ENCODE measurements at places on chromosomes 12 and 14.

DNA sequence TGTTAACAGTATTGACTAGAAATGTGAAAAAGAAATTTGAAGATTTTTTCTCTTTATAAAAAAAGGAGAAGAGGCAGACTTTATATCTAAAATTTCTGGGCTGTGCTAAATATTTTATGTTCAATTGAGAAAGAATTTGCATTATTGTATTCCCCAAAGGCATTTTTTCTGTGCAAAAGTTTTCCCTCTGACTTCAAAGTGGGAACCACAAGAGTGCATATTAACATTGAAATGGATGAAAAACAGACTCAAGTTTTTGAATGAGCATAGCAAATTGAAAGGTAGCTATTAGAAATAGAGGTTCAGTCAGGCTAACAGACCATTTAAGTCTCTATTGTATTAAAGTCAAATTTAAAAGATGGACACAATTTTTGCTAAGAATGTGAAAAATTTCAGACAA, 95.2 kb downstream of the RASSF9 start:
- DNase-seq = no peak

DNA sequence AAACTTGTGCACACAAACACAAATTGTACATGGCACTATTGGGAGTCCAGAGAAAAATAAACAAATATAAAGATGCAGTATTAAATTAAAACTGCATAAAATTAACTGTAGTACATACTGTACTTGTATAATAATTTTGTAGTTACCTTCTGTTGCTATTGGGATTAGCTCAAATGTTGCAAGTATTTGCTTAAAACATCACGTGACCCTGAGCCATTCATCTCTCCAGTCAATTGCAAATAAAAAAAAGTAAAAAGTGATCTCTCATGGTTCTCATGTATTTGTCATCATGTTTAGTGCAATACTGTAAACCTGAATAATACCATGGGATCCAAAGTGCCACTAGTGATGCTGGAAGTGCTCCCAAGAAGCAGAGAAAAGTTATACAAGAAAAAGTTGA, 88.1 kb upstream of the NAV3 start:
- DNase-seq = no peak

GRCh38 chr14:31994391-31995033, 82.6 kb upstream of the ARHGAP5 start:
- no peak for DNase-seq

- DNase-seq = no peak
Observed at GRCh38 chr12:597926-598568, 65.2 kb downstream of the NINJ2 start.

DNA sequence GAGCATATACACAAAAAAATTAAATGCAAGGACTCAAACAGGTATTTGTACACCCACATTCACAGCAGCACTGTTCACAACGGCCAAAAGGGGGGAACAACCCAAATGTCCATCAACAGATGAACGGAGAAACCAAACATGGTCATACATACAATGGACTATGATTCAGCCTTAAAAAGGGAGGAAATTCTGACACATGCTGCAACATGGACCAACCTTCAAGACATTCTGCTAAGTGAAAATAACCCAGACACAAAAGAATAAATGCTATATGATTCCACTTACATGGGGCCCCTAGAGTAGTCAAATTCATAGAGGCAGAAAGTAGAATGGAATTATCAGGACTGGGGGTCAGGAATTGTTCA, 29.5 kb downstream of the ACTN1 start:
- DNase-seq = no peak

DNA sequence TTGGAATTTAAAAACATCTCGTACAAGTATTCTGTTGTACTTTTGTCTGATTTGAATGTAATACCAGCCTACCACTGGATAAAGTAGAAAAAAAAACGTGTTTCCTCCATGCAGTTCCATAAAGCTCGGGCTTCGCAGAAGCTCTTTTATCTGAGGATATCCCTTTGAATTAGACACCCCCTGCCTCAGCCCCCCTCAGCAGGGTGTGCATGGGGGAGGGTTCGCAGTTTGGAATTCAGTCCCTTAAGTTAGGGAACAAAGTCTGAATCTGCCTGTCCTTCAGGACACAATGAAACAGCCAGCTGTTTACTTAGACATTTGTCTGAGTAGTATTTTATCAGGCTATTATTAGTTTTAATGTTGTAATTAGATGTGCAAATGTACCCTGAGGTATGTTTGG, 234.0 kb upstream of the CAND1 start:
- DNase-seq = no peak

GRCh38 chr14:95679998-95680735, 6.1 kb upstream of the TCL1B start:
- no peak for DNase-seq

GRCh38 chr12:65596514-65597091, 227.7 kb upstream of the HMGA2 start:
- no peak for DNase-seq

DNA sequence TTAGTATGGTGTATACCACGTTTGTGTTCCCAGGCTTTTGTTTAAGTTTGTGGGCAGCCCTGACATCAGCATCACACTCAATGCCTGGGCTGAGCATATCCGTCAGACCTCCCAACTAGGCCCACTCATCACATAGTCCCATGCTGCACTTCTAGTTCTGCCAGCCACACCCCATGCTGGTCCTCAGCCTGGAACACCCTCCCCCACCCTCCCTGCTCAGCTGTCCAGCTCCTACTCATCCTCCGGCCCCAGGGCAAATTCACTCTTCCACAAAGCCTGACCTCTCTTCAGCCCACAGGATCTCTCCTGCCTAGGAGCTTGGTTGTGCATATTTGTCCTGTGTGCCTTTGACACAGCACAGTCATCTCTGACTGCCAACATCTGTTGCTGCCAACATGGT, 3.9 kb upstream of the ENDOU start:
- no peak for DNase-seq

DNA sequence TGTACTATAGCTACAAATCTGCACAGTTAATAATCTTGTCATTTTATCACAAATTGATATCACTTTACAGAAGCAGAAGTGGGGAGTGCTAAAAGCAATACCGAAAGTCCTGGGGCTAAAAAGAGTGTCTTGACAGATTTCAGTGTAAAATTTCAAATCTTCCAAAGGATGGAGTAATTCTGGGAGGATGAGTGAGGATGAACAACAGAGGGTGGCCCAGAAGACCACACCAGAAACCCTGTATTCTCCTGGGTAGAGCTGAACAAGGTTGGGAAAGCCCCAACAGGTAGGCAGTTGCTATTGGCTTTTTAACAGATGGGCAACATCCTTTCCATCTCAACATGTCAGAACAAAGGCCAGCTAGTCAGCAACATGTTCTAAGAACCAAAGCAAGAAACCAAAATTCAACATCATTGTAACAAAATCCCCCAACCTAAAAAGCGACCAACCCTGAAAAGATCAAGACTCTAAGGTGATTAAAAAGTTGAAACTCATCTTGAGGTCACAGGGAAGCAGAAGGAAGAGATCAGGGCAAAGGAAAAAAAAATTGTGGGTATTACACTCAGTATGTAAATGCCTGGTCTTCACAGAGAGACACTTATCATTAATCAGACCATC, 38.8 kb downstream of the CBX5 start:
- DNase-seq = peak; percentile 35

DNA sequence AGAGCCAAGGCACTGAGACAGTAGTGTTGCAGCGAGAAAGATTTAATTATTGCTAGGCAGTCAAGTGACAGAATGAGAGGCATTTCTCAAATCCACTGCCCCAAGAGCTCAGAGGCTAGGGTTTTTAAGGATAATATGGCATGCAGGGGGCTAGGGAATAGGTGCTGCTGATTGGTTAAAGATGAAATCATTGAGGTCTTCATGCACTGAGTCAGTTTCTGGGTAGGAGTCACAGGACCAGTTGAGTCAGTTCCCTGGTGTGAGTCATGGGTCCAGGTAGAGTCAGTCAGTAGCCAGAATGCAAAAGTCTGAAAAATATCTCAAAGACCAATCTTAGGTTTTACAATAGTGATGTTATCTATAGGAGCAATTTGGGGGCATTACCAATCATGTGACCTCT, 323.8 kb downstream of the RGS6 start:
- no peak for DNase-seq

GRCh38 chr12:102759466-102759865, 157.6 kb downstream of the PAH start:
- DNase-seq = no peak

DNA sequence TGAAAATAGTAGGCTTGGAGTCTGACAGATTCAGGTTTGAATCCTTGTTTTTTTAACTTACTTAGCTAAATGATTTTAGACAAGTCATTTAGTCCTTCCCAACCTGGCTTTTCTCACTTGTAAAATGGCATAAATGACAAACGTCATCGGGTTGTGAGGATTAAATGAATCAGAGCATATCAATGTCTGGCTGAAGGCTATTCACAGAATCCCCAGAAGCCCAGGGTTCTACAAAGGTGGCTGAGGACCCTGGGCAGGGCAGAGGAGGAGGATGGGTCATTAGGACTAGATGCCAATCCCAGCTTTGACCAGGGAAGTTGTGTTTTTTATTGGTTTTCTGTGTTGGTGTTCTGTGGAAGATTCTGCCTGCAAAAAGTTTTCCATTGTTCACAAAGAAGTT, 7.6 kb upstream of the PTPRB start:
- no peak for DNase-seq

GRCh38 chr14:95407354-95407753, 87.6 kb upstream of the CLMN start:
- DNase-seq = no peak

DNA sequence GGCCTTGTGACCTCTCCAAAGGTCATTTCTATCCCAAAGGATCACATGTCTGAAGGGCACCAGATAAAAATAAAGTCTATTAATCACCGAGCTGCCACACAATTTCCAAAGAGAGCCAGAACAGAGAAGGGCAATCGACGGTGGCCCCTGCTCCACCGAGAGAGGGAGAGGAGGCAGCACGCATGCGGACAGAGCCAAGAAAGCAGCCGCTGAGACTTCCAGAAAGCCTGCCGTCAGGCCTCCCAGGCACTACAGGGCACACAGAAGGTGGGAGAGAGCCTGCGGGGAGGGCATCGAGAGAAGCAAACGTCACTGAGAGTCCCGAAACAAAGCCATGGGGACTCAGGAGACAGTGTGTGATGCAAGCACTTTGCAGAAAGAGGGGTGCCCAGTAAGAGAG, 182.0 kb downstream of the DPF3 start:
- no peak for DNase-seq

DNA sequence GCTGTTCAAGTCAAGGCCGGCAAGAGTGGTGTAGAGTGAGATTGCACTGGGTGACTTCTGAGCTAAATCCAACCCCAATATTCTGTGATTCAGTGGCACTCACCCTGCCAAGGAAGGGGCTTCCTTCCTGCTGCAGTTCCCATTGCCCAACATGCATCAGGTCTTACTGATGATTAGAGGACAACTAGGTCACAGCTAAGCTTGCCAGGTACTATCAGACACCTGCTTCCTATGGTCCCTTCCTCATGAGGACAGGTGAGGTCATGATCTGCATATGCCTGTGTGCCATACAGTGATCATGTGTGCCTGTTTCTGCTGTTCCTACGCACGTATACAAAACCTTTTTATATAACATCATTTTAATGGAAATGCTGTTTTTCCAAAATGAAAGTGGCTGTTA, 1.7 kb upstream of the CTDSP2 start:
- DNase-seq = no peak

DNA sequence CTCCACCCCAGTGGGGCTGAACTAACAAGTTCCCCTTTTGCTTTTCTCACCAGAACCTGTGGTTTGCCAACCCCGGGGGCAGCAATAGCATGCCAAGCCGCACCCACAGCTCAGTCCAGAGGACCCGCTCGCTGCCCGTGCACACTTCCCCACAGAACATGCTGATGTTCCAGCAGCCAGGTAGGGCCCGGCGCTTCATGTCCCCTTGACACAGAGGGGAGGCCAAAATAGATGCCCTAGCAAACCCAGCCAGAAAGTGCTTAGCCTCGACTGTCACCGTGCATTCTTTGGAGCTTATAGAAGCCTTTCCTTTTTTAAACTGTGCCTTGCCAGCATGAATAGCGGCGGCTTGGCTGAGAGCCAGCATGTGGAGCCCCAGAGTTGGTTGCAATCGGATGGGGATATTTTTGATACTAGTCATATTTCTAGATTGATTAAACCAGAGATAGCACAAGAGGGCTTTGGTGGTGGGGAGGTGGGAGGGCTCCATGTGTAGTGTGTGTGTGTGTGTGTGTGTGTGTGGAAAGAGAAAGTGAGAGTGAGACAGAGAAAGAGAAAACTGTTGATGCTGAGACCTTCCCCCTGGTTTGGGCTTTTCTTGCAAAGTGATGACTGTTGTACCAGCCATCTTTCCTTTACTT, 126.1 kb downstream of the GCH1 start:
- peak; percentile 59 for DNase-seq

- peak; percentile 87 for DNase-seq
Observed at GRCh38 chr12:6946033-6946919, 2.5 kb downstream of the C12orf57 start.

- no peak for DNase-seq
Observed at GRCh38 chr12:71865166-71865713, 25.7 kb downstream of the TBC1D15 start.

DNA sequence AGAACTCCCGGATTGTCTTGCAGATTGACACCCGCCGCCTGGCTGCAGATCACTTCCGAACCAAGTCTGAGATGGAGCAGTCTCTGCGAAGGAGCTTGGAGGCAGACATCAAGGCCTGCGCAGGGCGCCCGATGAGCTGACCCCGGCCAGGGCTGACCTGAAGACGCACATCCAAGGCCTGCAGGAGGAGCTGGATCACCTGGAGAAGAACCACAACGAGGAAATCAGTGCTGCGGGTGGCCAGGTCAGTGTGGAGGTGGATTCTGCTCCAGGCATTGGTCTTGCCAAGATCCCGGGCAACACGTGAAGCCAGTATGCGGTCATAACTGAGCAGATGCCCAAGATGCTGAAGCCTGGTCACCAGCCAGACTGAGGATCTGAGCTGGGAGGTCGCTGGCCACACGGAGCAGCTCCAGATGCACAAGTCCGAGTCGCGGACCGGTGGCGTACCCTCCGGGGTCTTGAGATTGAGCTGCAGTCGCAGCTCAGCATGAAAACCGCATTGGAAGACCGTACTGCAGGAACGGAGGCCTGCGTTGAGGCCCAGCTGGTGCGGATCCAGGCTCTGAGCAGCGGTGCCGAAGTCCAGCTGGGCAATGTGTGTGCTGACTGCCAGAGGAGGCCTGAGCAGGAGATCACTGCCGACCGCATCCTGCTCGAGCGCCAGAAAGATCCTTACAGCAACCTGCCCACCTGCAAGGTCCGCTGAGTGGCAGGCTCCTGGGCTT, 12.4 kb upstream of the A2M start:
- DNase-seq = no peak
